ENCODE measurements at places on chromosomes 16 and 17.

- no peak for DNase-seq
Measured at GRCh38 chr16:3349175-3349574, 6.5 kb upstream of the OR2C1 start.

DNA sequence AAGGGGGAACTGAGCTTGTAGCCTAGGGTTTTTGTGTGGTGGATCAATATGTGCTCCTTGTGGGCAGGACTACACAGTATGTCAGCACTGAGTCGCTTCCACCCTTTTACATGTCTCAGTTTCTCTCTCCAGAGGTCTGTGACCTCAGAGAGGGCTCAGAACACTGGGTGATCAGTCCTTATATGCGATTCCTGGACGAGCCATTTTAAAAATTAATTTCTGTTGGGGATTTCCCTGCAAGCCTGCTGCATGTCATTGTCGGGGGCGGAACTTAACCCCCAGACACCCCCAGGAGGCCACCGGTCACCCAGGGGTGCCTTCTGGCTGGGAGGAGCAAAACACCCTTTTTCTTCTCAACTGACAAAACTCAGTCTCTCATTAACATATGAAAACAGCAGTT, 14.1 kb downstream of the DHRS7B start:
- DNase-seq, result no peak

- DNase-seq, result no peak
Measured at GRCh38 chr17:13544292-13544691, 57.4 kb downstream of the HS3ST3A1 start.

GRCh38 chr16:74372369-74372768, 3.7 kb upstream of the NPIPB15 start:
- DNase-seq, result no peak

DNA sequence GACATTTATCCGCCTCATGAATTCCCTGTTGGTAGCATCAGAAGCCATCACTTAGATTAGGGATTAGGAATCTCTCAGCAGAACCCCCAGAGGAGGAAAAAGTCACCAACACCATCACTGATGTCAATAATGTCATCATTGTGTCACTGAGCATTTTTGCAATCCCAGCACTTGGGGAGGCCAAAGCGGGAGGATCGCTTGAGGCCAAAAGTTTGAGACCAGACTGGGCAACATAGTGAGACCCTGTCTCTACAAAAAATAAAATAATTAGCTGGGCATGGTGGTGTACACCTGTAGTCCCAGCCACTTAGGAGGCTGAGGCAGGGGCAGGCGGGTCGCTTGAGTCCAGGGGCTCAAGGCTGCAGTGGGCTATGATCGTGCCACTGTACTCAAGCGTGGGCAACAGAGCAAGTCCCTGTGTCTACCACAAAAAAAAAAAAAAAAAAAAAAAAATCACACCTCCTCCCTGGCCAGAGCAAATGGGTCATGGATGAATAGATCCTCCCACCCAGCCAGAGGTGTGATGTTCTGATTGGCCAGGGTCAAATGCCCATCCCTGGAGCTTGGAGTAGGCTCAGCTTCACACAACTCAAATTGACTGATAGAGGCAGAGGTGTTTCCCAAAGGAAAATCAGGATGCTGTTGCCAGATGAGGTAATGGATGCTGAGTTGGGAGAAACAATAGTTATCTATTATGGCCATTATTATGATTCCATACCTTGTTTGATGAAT, 31.6 kb downstream of the VWA3A start:
- DNase-seq, result no peak

- DNase-seq, result no peak
Measured at GRCh38 chr17:54435966-54436365, 464.7 kb upstream of the TOM1L1 start.

- peak; percentile 26 for DNase-seq
Measured at GRCh38 chr17:4375039-4375748, 8.7 kb upstream of the UBE2G1 start.

DNA sequence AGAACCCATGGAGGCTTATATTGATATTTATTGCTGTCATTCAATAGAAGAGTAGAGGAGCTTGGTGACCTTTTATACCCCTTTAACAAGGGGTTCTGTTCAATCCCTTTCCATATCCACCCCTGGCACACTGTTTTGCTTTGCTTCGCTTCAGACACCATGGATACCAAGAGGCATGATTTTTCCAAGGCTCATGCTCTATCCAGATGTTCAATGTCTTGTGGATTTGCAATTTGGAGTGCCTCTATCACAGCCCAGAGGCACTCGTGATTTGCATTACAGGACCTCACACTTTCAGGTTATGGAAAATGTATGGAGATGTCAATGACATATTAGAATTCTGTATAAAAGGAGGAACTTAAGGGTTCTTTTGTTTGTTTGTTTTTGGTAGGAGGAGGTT, 21.5 kb downstream of the CFAP20 start:
- DNase-seq, result no peak

GRCh38 chr17:61967729-61968128, 39.9 kb upstream of the INTS2 start:
- DNase-seq, result no peak

DNA sequence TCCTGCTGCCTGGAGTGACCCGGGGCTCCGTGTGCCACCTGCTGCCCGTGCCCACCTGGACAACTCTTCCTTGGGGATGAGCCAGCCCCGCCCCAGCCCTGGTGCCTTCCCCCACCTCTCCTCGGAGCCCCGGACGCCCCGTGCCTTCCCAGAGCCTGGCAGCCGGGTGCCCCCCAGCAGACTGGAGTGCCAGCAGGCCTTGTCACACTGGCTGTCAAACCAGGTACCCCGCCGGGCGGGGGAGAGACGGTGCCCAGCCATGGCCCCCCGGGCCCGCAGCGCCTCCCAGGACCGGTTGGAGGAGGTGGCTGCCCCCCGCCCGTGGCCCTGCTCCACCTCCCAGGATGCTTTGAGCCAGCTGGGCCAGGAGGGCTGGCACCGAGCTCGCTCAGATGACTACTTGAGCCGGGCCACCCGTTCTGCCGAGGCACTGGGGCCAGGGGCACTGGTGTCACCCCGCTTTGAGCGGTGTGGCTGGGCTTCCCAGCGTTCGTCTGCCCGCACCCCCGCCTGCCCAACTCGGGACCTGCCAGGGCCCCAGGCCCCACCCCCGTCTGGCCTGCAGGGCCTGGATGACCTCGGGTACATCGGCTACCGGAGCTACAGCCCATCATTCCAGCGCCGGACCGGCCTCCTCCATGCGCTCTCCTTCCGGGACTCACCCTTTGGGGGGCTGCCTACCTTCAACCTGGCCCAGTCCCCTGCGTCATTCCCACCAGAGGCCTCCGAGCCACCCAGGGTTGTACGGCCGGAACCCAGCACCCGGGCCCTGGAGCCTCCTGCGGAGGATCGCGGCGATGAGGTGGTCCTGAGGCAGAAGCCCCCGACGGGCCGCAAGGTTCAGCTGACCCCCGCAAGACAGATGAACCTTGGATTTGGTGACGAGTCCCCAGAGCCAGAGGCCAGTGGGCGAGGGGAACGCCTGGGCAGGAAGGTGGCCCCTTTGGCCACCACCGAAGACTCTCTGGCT, 38.4 kb downstream of the ARHGAP23 start:
- DNase-seq, result no peak

- DNase-seq, result no peak
Measured at GRCh38 chr17:76327696-76328095, 19.6 kb upstream of the QRICH2 start.

GRCh38 chr17:13736916-13737315, 135.2 kb upstream of the HS3ST3A1 start:
- no peak for DNase-seq

DNA sequence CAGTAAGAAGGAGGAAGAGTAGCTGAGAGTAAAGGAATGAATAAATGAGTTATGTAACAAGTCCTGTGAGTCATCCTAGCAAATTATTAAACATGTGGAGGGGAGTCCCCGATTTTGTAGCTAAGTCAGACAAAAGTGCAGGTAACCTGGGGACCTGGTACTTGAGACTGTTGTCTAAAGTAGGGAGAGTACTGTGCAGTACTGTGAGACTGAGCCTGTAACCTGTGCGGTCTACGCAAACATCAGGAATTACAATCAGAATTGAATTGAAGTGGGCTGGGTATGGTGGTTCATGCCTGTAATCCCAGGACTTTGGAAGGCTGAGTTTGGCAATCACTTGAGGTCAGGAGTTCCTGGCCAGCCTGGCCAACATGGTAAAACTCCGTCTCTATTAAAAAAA, 35.7 kb downstream of the IKZF3 start:
- DNase-seq, result no peak

GRCh38 chr16:50731130-50731988, 10.5 kb upstream of the CYLD start:
- peak; percentile 46 for DNase-seq

- DNase-seq, result no peak
Measured at GRCh38 chr16:57585051-57585687, 42.7 kb downstream of the ADGRG5 start.

DNA sequence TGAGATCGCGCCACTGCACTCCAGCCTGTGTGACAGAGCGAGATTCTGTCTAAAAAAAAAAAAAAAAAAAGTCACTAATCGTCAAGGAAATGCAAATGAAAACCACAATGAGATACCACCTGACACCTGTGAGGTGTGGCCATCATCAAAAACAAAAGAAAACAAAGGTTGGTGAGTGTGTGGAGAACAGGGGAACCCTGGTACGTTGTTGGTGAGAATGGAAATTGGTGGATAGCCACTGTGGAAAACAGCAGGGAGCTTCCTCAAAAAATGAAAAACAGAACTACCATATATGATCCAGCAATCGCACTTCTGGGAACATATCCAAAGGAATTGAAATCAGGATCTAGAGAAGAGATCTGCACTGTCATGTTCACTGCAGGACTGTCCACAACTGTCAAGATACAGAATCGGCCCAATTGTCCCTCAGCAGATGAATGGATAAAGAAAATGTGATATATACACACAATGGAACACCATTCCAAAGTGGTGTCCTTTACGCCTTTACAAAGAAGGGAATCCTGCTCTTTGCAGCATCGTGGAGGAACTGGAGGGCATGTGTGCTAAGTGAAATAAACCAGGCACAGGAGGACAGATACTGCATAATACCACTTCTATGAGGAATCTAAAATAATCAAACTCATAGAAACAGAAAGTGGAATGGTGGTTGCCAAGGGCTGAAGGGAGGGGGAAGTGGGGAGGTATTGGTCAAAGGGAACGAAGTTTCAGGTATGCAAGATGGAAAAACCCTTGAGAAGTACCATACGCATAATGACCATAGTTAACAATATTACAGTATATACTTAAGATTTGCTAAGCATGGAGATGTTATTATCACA, 63.5 kb upstream of the PLCG2 start:
- DNase-seq, result peak; percentile 62

GRCh38 chr16:86886651-86887050, 308.3 kb downstream of the FOXL1 start:
- no peak for DNase-seq

DNA sequence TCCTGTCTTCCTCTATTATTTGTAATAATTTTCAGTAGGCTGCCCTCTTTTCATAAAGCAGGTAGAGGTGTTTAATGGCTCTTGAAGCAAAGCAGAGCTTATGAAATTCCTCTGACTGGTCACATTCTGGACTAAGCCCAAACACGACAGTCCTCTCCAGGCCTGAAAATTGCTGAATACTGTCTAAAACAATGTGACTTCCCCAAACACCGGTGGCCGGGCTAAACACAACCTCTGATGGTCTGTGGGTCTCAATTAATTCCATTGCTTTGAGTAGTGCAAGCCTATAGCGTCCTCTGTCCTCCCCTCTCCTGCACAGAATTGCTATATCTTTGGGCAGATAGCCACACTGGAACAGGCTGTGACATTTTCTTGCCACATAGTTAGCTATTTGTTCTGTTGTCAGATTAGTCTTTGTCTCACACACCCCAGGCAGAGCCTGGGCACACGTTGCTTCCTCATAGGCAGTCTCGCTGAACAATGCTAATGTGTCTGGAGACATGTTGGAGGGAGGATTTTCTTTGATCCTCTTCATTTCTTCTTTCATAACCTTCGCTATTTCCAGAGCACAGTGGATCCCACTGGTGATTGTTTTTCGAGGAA, 10.8 kb upstream of the SLFN12L start:
- DNase-seq, result no peak

GRCh38 chr17:82494236-82495055, 25.1 kb upstream of the FOXK2 start:
- DNase-seq, result peak; percentile 87

GRCh38 chr17:8740486-8740885, 4.2 kb downstream of the CCDC42 start:
- peak; percentile 57 for DNase-seq

GRCh38 chr17:64041912-64042311, 21.5 kb upstream of the ICAM2 start:
- DNase-seq, result no peak

DNA sequence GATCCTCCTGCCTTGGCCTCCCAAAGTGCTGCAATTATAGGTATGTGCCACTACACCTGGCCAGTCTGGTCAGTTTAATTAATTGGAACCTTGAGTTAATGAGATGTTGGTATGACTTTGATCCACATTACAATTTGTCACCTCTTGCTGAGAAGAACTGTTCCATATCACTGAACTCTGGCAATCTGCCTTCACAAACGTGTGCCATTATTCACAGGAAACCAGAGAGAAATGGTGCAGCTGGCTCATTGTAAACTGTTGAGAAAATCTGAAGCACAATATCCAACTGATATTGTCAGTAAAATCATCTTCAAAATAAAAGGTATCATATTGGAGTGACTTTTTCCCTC, 39.3 kb upstream of the YPEL2 start:
- DNase-seq, result no peak

DNA sequence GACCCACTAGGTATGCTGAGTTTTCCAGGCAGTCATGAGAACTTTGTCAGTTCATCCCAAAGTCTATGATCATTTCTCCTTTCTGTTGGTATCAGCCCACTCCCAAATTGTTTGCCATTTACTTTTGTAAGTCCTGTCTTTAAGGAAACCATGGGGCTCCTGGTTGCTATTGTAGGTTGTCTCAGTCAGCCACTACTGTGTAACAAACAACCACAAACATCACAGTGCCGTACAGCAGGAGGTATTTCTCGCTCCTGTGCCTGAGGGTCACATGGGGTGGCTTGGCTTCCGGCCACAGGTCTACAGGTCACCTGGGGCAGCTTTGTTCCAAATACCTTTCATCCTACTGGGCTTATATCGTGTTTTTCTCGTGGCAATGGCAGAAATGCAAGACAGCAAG, 71.6 kb downstream of the C17orf67 start:
- DNase-seq, result no peak

GRCh38 chr16:68535331-68535730, 3.8 kb upstream of the ZFP90 start:
- no peak for DNase-seq

Data from CD4-positive, alpha-beta T cell treated with Interleukin-6 at 100 ng/mL for 8 hours (primary cell).